ENCODE measurements at places on chromosomes 3 and 15. TPM values are rescaled to one million over a fixed set of nuclear protein-coding genes. Genes with fewer than 3 reads are reported as not detected.

The CCR3 gene
- total RNA-seq: 0.55 TPM

The AP2M1 gene
- 208 TPM for total RNA-seq

The ABHD5 gene
- total RNA-seq: 7.0 TPM

The OR5AC2 gene
- total RNA-seq: not detected

All from CD4-positive, alpha-beta memory T cell (primary cell).